ENCODE measurements at places on chromosomes 1 and 21.

- no peak for DNase-seq
Measured at GRCh38 chr1:234286206-234286605, 87.0 kb upstream of the COA6 start.

- no peak for DNase-seq
Measured at GRCh38 chr1:205189131-205189530, 22.4 kb downstream of the DSTYK start.

DNA sequence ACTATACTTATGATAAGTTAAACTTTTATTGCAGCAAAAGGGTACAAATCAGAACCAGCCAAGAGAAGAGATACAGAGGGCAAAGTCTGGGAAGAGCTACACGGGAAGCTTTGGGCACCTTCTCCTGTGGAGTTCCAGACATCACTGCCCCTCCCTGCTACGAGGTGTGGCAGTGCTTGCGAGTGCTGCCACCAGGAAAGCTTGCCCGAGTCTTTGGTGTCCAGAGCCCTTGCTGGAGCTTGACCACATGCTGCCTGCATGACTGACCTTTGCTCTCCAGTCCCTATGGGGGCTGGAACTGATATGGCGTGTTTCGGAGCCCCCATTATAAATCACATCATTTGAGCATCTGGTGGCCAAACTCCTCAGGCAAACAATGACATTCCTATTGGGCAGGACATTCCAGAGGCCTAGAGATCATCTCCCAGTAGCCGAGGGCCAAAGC, 23.4 kb downstream of the PLEKHO1 start:
- no peak for DNase-seq

- DNase-seq = no peak
Measured at GRCh38 chr1:167689567-167689920, 32.2 kb upstream of the MPZL1 start.

DNA sequence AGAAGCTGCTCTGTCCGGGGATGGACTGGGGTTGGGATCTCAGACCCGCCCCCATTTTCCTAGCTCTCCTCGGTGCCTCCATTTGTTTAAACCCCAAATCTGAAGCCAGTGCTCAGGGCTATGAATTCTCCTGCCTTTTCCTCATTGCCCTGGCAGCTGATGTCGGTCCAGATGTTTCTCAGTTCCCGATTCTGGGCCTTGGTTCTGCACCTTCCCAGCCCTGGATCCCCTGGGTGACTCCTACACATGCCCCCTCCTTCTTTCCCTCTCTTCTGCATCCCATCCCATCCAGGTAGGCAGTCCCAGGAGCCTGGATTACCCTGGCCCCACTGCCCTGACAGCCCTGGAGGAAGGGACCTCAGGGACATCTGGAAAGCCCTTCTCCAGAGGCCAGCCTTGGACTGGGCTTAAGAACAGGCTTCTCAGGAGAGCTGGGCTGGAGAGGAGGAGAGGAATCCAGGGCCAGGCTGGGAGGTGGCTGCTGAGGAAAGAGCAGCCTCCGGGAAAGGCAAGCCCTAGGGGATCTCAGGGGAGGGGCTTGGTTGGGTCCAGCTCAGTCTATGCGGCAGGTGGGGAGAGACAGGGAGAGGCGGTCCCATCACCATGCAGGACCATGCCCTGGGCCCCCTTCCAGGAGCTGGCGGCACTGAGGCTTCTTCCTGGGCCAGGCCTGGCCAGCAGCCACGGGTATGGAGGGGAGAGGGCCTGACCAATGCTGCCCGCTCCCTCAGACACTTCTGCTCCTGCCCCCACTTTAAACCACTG, 6.8 kb upstream of the EPS8L3 start:
- DNase-seq = no peak

DNA sequence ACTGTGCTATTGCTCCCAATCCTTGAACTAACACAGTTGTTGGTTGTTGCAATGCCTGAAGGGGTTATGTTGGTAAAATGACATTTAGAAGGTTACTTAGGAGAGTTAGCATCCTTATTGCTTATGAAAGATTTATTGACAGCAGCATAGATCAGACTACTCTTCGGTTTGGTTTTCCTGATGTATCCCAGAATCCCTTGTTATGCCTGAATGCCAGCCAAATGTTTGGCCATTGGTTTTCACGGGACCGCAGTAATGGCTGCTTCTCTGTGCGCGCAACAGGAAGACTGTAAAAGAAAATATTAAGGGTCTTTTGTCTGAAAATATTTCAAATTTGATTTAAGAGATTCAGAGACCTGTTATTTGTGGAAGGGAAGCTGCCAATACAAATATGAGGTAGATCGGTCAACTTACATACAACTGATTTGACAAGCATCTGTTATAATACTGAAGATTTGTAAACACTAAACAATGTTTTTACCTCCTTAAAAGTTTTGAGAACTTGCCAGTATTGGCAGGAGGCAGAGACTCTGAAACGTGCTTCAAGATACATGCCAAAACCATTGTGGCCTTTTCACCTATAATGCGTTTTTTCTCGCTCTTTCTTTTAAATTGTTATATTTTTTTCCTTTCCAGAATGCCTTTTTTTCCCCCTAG, 8.3 kb downstream of the NFIA start:
- no peak for DNase-seq

- DNase-seq = no peak
Measured at GRCh38 chr1:225021037-225021436, 91.6 kb downstream of the DNAH14 start.

- DNase-seq = no peak
Measured at GRCh38 chr1:109242387-109242786, 7.0 kb upstream of the CELSR2 start.

- DNase-seq = no peak
Measured at GRCh38 chr1:148385371-148386030, 97.6 kb downstream of the PPIAL4G start.

DNA sequence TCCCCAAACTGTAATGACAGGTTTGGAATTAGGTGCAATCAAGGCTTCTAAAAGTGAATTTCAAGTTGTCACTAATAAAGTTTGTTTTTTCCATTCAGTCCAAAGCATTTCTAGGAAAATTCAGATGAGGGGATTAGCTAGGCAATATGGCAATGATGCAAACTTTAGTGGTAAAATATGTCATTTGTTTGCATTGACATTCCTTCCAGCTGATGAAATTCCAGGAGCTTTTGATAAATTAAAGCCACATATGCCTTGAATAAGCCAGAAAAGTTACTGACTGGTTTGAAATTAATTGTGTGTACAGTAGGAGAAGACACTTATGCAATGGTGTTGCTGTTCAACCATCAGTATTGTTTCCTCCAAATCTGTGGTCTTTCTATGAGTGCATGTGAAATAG, 57.8 kb downstream of the MROH9 start:
- no peak for DNase-seq

- DNase-seq = no peak
Measured at GRCh38 chr1:76640092-76640491, 227.2 kb upstream of the ST6GALNAC5 start.

DNA sequence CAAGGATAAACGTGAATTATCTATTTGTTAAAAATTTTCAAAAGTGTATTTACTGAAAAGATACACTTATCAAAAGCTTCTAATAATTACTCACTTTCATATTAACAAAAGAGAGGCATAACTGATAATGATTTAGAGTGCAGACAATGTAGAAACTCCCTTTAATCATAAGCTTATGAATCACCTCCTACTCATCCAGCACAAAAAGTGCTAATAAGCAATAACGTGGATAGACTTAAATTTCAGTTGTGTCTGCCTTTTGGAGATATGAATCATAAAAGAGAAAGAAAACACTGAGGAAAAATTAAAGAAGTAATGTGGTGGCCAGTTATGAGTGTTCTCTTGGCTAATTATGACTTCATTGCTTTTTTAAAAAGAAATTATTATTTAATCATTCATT, 827.6 kb upstream of the B3GALT2 start:
- DNase-seq = no peak

- DNase-seq = no peak
Measured at GRCh38 chr1:70008660-70009059, 196.7 kb downstream of the LRRC40 start.

DNA sequence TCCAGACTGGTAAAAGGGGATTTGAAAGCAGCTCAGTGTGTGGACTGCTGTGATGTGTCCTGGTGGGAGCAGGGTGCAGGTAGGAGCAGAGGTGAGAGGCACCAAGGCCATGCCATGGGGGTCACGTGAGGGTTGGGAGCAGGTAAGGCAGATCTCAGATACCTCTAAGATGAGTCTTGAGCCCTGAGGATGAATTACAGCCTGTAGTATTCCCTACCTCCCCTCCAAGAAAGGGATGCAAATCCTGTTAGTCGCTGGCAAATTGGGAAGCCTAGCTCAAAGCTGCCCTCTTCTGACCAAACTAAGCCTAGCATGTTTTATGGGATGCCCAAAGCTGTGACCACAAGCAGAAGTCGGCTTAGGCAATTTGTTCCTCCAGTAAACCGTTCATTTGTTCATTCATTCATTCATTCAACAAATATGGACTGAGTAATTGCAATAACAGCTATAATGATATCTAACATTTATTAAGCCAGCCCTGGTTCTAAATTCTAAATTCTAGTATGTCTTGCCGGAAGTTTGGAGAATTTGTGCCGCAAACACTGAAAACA, 3.9 kb upstream of the NUAK2 start:
- peak; percentile 65 for DNase-seq

All from NCI-H1092 (cell line).